ENCODE measurements at places on chromosomes 16 and 17.

DNA sequence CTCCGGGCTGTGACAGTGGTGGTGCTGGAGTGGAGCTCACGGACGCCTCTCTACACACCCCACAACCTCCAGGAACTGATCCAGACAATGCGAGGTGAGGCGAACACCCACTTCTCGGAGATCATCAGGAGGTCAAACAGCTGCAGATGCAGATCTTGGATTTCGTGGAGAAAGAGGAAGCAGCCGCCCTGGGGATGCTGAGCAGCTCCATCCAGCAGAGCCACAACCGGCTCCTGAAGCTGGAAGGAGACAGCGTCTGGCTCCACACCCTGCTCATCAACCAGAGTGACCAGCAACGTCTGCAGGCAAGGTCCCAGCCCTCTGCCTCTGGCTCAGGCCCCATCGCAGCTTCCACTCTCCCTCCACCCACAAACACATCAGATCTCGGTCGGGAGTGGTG is 13.2 kb upstream of the SLC16A5 start:
- DNase-seq: no peak

GRCh38 chr16:56866955-56867830 is 2.2 kb downstream of the SLC12A3 start:
- DNase-seq: peak; percentile 68

DNA sequence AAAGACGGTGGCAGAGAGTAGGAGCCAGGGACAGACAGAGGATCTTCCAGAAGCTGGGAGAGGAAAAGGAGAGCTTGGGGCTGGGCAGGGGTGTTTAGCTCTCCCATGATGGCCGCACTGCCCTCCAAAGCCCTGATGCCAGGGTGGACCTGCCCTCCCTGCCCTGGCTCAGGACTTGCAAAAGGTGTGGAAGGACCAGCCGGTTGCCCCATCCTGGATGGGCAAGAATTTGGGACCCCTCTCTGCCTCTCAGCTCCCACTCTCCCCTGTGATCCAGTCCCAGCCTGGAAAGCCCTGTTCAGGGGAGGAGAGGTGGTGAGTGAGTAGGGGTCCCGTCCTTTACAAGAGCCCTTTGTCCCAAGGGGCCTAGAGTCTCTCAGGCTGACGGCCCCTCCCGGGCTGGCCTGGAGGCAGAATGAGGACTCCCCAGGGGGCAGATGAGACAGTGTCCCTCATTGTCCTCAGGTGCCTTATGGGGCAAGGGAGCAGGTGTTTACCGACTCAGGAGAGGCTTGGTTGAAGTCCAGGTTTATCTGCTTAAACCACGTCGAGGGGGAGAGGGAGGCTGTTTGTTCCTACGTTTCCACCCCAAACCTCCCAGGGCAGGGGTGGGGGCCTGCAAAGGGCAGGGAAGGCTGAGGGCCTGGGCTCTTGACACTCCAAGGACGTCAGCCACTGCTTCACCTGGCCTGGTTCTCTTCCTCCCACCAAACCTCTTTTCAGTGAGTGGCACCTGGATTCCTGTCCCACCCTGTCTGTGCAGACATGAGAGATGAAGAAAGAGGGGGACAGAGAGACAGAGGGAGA is 19.3 kb upstream of the ITGA3 start:
- no peak for DNase-seq

DNA sequence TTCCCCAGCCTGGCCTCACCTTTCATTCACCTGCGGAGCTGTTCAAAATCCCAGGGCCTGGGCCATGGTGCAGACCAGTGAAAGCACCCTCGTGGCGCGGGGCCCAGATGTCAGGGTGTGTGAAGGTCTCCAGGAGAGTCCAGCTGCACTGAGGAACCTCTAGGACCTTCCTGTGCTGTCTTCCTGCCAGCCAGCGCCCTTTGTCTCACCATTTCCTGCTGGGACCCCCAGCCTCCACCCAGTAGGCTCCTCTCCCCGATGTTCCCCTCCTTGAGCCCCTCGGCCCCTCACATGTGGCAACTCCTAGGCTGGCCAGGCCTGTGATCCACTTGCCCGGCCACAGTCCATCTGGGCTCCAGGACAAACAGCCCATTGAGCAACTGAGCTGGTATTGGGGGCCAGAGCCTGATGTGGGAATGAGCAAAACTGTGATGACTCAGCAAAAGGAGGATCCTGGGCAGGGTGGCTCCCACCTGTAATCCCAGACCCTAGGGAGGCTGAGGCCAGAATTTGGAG is 677 bp downstream of the SULT1A2 start:
- DNase-seq: no peak

- DNase-seq: no peak
Measured at GRCh38 chr16:81253141-81253540, 14.7 kb downstream of the BCO1 start.

DNA sequence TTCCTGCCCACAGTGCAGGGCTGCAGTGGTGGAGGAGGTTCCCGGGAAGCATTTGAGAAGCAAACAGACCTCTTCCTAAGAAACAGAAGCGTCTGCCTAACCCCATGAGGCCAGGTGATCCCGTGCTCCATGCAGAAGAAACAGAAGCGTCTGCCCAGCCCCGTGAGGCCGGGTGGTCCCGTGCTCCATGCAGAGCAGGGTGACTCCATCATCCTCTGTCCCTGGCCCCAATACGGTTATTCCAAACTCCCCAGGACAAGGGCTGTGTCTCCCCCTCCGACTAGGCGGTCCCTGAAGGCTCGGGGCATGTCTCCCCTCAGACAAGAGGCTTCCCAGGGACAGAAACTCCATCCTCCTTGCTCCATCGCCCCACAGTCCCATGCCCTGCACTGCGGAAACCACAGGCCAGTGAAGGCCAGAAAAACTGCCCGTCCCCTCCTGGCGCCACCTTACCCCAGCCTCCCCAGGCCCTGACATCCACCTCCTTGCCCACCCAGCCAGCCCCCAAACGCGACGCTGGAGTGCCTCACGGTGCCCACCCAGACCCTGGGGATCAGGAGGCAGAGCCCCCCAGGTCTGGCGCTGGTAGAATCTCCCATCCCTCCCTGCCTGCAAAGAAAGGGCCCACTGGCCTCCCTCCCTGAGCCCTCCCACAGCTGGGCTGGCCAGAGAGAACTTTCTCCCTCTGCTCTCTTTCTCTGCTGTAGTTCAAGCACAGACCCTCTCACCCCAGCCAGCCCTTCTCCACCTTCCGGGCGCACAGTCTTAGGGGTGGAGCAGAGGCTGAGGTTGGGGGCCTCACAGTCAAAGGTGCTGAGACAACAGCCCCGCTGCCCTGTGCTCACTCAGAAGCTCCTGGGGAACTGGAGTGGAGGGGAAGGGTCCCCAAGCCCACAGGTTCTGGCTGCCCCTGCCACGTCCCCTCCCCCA is 30.6 kb upstream of the KRT17 start:
- DNase-seq: no peak

- DNase-seq: no peak
Measured at GRCh38 chr17:58231641-58232040, 6.7 kb upstream of the LPO start.

DNA sequence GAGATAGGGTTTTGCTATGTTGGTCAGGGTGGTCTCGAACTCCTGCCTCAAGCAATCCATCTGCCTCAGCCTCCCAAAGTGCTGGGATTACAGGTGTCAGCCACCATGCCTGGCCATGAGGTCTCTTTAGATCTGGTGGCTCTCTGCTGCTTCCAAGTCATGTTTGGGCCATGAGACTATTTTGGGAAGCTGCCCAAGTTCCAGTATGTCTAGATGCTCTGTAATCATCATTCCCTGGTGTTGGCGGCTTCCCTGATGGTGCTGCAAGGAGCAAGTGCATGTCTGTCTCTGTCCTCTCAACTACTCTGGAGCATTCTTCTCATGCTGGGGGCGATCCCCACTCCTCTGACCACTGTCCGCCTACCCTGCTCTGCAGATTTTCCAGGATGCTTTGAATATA is 6.4 kb upstream of the ODF4 start:
- DNase-seq: no peak

GRCh38 chr16:2250652-2251295 is 613 bp downstream of the ECI1 start:
- DNase-seq: no peak

DNA sequence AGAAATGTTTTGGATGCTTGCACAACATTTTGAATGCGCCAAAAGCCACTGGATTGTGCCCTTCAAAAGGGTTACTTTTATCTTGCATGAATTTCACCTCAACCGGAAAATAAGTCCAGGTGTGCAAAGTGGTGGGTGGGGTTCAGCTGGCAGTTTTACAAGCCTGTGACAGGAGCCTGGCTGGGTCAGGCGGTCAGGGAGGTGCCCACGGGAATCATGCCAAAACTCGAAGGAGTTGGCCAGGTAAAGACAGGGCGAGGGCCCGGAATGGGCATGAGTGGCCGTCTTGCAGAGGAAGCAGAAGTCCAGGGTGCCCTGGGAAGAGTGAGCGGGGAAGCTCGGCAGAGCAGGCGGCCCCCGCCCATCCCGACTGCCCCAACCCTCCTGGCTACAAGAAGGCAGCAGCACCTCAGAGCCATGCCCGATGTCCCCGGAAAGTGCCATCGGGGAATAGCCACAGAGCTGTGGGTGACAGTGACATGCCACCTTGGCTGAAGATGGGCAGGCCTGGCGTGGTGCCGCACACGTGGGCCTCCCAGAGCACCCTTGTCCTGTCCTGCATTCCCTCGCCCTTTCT is 19.1 kb upstream of the CACNG1 start:
- DNase-seq: no peak

GRCh38 chr16:9885467-9885866 is 296.8 kb downstream of the GRIN2A start:
- DNase-seq: no peak

DNA sequence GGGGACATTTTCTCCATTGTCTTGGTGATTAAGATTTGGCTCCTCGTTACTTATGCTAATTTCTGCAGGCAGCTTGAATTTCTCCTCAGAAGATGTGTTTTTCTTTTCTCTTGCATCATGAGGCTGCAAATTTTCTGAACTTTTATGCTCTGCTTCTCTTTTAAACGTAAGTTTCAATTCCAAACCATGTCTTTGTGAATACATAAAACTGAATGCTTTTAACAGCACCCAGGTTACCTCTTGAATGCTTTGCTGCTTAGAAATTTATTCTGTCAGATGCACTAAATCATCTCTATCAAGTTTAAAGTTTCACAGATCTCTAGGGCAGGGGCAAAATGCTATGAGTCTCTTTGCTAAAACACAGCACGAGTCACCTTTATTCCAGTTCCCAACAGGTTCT is 19.4 kb downstream of the ARHGAP44 start:
- no peak for DNase-seq

- DNase-seq: no peak
Measured at GRCh38 chr16:61465285-61465684, 571.0 kb downstream of the CDH8 start.

Measured in NCI-H2107 (cell line).